ENCODE measurements at places on chromosomes 3 and 15.

GRCh38 chr15:76514282-76514681 lies 177.7 kb downstream of the ISL2 start:
- DNase-seq, result no peak

DNA sequence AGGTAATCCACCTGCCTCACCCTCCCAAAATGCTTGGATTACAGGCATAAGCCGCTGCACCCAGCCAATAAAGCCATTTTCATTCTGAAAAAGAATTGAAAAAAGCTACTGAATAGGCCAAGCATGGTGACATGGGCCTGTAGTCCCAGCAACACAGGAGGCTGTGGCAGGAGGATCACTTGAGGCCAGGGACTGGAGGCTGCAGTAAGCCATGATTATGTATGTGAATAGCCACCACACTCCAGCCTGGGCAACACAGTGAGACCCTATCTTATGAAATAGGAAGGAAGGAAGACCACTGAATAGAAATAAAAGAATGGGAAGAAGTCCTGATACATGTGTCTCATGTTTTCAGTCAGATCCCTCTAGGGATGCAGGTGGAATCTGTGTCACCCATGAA lies 36.0 kb upstream of the SEMA4B start:
- no peak for DNase-seq

- no peak for DNase-seq
Observed at GRCh38 chr3:48469046-48469915, 22.7 kb downstream of the ATRIP start.

GRCh38 chr3:30457726-30458125 lies 148.7 kb upstream of the TGFBR2 start:
- no peak for DNase-seq

DNA sequence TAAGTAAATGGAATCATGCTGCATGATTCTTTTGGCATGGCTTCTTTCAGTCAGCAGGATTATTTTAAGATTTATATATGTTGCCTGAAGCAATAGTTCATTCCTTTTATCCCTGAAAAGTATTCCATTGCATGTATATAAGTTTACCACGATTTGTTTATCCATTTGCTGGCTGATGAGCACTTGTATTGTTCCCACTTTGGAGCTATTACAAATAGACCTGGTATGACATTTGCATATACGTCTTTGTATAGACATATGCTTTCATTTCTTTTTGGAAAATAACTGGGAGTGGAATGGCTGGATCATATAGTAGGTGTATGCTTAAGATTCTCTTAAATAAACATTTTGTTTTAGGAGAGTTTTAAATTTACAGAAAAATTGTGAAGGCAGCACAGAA lies 79.3 kb upstream of the CBLB start:
- DNase-seq, result no peak

Data from GM04504 (cell line).